NCI-H510A (cell line): ENCODE measurements at places on chromosomes 12 and 14.

DNA sequence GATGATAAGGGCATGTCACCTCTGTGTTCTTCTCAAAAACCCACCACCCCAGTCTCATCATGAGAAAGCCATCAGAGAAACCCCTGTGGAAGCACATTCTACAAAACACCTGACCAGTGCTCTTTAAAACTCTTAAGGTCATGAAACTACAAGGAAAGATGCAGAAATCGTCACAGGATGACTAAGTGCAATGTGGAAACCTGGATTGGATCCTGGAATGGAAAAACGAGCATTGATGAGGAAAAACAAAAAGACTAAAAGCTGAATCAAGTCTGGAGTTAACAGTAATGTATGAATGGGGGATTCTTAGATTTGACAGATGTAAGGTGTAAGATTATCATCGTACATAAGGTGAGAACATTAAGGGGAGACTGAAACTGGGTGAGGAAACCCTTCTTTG is 211.0 kb downstream of the TBX5 start:
- no peak for DNase-seq

- DNase-seq = no peak
Observed at GRCh38 chr12:5138256-5138655, 94.6 kb downstream of the KCNA5 start.

GRCh38 chr12:15932327-15932726 is 21.2 kb downstream of the DERA start:
- no peak for DNase-seq

GRCh38 chr12:120376934-120377572 is 8.1 kb upstream of the MSI1 start:
- no peak for DNase-seq

GRCh38 chr12:110109837-110110535 is 14.2 kb upstream of the IFT81 start:
- no peak for DNase-seq

DNA sequence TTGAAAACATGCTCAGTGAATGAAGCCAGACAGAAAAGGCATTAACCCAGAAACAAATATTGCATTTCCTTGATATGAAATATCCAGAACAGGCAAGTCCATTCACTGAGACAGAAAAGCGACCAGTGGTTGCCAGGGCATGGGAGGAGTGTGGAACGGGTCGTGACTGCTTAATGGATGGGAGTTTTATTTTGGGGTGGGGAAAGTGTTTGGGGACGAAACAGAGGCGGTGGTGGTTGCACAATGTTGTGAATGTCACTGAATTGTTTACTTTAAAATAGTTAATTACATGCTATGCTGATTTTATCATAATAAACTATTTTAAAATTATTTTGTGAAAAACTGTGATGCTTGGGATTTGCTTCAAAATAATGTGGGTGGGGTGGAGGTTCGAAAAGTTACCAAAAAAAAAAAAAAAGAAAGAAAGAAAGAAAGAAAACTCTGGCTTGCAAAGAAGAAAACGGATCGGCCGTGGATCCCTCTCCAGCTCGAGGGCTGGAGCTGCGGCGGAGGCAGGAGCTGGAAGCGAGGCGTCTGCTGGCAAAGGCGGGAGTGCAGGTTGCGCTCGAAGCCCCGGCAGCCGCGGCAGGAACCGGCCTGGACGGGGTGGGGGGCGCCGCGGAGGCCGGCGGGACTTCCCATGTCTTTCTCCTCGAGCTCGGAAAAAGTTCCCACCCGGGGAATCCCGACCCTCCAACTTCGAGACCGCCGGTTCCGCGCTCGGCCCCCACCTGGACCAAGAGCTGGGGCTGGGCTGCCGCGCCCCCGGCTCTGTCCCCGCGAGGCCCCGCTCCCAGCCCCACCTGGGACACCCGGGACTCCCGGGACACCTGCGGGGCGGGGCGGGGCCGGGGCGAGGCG is 524 bp upstream of the P2RX2 start:
- DNase-seq = no peak

GRCh38 chr12:65668981-65669695 is 155.1 kb upstream of the HMGA2 start:
- no peak for DNase-seq
